Stimulated activated CD8-positive, alpha-beta memory T cell treated with anti-CD3 and anti-CD28 coated beads, Interleukin-4, amount 100 ng/mL, for 1 hour (primary cell): ENCODE measurements at places on chromosomes 2 and 18.

DNA sequence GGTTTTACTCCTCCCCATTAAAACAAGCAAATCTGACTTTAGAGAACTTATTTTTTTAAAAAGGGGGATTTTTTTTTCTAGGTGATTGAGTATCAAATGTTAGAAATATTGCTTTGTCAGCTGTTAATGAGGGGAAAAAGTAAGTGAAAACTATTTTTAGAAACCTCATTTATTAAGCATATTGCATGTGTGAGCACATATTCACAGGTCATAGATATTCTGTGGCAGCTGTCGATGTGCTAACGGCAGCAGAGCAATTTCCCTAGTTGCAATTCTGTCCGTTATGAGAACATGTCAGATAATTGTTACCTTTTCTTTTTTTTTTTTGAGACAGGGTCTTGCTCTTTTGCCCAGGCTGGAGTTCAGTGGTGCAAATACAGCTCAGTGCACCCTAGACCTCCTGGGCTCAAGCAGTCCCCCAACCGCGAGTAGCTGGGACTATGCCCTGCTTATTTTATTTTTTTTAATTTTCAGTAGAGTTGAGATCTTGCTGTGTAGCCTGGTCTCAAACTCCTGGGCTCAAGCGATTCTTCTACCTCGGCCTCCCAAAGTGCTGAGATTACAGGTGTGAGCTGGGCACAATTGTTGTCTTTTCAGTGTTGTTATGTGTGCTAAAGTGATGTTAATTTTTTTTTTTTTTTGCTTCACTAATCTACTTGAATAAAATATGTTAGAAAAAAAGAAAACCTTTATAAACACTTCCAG is 69.8 kb downstream of the MTA3 start:
- no peak for DNase-seq

DNA sequence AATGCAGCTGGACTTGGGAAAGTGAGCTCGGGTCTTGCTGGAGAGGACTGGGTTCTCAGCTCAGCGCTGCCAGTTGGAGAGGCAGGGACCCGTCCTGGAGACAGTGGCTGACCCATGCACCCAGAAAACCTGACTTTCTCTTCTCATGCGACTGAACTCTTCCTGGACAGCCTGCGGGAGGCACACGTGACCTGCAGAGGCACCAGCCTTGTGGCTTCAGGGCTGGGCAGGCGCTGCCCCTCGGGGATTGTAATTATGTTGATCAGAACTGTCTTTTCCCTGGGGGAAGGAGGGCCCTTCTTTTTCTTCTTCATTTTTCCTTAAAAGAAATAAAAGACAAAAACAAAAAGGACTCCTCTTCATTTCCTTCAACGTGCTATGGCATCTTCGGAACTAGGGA is 198.1 kb downstream of the VAPA start:
- no peak for DNase-seq

DNA sequence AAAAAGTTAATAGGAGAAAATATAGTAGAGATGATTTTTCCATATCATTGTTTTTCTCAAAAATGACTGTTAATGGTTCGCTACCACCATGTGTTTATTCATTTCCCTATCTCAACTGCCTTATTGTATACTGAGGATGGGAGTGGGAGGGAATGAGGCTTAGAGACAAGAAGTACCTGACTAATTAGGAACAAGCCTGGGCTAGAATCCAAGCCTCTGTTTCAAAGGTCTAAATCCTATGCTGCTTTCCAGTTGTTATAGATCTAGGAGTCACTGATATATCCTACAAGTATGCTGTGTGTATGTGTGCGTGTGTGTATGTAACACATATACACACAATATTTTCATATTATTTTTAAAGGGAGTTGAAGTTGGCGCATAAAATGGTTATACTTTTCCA is 465.9 kb downstream of the EPHA4 start:
- DNase-seq, result no peak

GRCh38 chr2:205527801-205528200 is 154.5 kb upstream of the NRP2 start:
- no peak for DNase-seq

DNA sequence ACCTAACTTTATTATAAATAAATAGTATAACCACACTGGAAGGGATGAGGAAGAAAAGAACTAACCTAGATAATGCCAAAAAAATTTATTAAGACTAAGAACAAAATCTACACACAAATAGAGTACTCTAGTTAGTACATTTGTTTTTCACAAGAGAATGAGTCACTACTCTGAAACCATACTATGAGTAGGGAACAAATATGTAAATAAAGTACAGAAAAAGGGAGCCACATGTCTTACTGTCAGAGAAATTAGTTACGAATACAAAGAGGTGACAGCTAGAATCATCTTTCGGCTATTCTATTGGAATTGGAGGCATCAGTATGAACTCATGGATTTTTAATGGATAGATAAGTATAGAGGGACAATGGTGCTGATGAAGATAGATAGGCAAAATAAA is 150.5 kb downstream of the COPS8 start:
- DNase-seq, result no peak

DNA sequence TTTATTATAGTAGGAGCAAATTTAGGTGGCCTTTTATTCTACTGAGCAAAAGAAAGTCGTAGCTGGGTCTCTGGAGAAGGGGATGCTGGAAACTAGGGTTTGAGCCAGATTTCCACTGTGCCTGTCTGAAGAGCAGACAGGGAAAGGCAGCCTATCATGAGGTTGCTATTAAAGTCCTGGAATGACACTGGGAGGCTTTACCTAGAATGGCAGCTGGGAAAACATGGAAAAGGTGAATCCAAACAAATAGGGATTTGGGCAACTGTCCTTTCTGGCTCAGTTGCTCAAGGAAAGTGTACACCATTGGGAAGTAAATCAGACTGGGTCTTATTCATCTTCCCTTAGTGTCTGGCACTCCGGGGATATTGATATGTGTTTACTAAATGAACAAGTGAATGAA is 154.6 kb downstream of the MTX2 start:
- DNase-seq, result no peak

DNA sequence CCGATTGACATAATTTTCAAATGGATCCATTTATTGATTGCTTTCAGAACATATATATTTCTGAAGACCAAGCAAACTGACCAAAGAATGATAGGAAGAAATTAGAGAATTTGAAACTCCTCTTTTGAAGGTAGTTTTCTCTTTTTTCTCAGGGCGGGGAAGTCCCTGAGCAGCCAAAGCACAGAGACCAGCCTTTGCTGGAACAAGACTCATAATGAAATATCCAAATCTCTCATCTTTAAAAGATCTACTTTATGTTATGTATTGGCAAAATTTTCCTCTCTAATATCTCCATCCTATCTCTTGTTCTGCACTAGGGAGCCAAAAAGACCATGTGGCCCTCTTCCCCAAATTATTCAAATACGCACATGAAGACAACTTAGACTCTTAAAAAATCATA is 379.0 kb upstream of the TCF4 start:
- no peak for DNase-seq

- no peak for DNase-seq
These were observed 45.2 kb downstream of the PCBP1 start for GRCh38 chr2:70132244-70133126.

- no peak for DNase-seq
These were observed 2037.8 kb upstream of the LRRTM1 start for GRCh38 chr2:82342356-82342755.

DNA sequence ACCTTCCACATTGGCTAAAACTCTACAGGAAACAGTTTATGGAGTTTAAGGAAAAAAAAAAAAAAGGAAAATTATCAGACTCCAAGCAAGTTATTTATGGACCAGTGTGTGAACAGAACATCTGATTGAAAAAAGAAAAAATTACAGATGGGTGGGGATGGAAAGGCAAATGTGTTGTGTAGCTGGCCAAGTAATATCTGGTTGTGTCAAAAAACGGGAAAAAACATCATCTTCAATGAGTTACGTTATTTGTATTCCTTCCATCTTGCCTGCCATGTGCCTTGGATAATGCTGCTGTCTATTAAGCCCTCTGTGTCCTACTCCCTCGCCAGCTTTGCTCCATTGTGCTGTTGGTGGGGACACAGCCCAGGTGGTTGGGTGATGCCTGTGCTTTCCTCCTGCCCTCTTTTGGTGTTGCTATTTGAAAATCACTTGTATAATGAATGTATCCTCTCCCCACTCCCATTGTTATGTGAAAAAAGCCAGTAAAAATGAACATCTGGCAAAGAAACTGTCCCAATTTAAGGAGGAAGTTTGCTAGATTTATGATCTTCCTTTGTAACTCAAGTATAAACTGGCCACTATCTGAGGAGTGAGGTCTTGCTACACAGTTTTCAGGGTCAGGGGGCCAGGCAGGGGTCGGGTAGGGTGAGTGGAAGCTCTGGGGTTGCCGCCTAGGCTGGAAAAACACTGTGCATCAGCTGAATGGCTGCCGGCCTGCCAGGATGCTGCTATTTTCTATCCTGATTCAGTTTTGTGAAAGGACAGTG is 155.9 kb downstream of the FMNL2 start:
- DNase-seq, result no peak

DNA sequence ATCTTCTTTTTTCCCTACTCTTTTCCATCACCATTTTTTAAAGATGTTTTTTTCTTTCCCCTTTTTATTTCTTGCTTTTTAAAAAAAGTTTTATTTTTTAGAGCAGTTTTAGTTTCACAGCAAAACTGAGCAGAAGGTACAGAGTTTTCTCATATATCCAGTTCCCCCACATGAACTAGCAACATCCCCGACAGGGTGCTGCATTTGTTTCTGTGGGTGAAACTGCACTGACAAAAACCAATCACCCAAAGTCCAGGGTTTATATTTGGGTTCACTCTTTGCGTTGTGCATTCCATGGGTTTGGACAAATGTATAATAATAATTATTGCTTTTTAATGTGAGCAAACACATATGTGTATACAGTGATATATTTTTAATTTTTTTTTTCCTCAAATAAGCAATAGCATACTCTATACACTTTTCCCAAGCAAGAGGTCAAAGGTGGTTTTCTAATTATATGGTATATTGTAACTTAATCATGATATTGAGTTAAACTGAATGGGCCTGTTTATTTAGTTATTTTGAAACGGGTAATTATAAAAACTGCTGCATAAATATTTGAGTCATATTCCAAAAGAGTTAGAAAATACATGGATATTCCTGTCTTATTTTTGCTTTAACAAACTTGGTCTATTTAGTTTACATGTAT is 50.3 kb downstream of the NCK2 start:
- DNase-seq, result no peak

GRCh38 chr2:42504364-42505230 is 10.8 kb upstream of the KCNG3 start:
- DNase-seq, result no peak

DNA sequence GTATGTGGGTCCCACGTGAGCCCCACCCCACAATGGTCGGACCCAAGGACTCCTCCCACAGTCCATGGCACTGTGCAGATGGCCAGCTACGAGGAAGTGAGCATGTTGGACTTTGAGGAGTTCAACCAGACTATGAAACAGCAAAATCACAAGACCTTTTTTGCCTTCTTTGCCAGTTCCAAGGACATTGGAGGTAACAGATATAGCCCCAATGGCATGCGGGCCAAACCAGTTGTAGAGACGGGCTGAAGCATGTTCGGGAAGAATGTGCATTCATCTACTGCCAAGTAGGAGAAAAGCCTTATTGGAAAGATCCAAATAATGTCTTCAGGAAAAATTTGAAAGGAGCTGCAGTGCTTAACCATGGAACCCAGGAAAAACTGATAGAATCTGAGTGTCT is 12.6 kb downstream of the DNER start:
- DNase-seq, result no peak

DNA sequence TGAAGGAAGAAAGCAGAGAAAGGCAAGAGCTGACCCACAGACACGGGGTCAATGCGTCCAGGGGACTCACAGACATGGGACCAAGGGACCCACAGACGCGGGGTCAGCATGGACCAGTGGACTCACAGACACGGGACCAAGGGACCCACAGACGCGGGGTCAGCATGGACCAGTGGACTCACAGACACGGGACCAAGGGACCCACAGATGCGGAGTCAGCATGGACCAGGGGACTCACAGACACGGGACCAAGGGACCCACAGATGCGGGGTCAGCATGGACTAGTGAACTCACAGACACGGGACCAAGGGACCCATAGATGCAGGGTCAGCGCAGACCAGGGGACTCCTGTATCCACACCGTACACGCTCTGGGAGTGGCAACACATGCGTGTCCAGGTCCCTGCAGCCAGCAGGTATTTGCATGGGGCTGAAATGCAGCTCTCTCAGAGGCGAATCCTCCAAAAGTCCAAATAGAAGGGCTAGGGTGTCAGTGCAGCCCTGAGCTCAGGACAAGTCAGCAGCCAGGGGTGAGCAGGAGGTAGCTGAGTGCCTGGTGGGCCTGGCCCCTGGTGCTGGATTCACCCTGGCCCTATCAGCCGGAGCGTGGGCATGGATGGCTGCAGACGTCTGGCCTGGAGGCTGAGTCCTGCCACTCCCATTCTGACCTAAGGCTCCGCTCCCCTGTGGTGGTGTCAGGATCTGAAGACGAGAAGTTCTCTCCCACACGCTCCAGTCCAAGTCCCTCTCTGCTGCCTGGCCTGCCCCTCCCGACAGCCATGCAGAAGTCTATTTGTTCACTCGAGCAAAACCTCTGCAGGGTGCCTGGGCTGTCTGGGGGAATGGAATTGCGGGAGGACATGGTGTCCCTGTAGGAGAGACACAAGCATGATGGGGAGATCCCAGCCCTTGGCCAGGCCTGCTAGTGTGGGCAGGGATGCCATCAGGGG is 28.5 kb downstream of the TMEM18 start:
- no peak for DNase-seq

DNA sequence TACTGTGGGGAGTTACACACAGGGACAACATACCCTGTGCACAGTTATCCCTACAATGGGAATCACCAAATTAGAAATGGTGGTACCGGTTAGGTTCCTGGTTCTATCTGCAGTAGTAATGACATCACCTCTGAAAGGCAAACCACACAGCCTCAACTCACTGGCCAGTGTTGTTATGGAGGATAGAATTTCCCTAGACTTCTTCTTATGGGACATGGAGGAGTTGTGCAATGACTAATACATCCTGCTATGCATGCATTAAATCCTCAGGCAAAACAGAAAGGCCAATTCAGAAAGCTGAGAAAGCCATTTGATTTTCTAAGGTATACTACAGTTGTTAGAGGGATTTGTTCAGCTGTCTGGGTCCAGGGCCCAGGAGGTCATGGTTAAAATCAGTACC is 439.3 kb downstream of the TMX3 start:
- no peak for DNase-seq

- DNase-seq, result no peak
These were observed 127.5 kb upstream of the TNP1 start for GRCh38 chr2:216987252-216987821.

DNA sequence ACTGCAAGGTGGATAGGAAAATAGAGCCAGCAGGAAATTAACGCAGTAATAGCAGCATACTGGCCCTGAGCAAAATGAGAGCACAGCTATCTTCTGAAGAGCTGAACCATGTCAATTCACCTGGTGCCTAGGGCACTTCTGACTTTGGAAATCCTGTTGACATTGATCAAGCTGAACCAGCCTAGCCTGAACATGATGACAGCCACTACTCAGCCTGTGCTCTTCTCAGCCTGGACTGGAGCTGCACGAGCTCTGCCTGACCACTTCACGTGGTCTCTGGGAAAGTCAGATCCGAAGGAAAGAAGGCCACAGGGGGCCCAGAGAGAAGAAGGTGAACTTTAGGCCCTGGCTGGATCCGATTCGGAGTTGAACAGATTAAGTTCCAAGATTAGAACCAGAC is 421.9 kb downstream of the LPIN1 start:
- DNase-seq, result no peak

- DNase-seq, result no peak
These were observed 201.7 kb upstream of the HS6ST1 start for GRCh38 chr2:128520340-128520739.
